ENCODE measurements at places on chromosomes 16 and 17. TPM values are rescaled to one million over a fixed set of nuclear protein-coding genes. Genes with fewer than 3 reads are reported as not detected.

Gene CHRNE
- 4.9 TPM for polyA plus RNA-seq

Gene TNFRSF17
- polyA plus RNA-seq: not detected

Gene TBC1D3B
- not detected for polyA plus RNA-seq

Gene HSD17B1
- 0.99 TPM for polyA plus RNA-seq

Gene PRDM7
- not detected for polyA plus RNA-seq

Gene CDT1
- polyA plus RNA-seq: 3.1 TPM

Gene ADAD2
- 0.46 TPM for polyA plus RNA-seq

Gene OR1F1
- polyA plus RNA-seq: not detected
